ENCODE measurements at places on chromosomes 6 and 20.

DNA sequence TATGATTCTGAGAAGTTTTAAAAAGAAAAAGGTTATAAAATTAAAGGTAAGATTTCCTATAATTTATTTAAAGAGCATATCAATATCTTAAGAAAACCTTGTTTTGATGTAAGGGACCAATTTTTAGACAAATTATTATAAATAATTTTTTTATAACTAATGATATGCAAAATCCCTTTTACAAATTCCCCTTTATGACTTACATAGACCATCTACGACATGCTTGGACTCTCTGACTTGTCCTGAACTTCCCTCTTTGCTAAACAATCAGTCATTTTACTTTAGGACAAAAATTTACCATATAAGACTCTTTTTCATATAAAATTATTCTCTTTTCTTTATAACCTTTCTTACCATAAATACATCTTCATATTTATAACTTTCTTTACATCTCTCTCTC lies 15.3 kb upstream of the ANGPT4 start:
- no peak for DNase-seq

DNA sequence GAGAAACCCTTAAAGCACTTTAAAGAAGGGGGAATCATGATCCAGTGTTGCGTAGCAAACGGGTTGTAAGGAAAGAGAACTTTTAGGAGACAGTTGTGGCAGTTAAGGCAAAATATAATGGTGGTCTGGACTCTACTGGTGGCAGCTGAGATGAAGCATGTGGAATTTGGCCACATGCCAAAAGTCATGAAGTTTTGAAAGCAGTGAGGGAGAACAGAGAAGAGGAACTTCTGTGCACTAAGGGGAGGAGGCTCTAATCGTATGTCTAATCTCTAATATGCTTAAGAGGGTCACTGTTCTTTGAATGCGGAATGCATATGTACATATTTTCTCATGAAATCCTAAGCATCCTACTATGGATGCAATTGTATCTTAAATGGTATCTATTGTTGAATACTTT lies 91.5 kb downstream of the RIMS1 start:
- DNase-seq, result no peak

DNA sequence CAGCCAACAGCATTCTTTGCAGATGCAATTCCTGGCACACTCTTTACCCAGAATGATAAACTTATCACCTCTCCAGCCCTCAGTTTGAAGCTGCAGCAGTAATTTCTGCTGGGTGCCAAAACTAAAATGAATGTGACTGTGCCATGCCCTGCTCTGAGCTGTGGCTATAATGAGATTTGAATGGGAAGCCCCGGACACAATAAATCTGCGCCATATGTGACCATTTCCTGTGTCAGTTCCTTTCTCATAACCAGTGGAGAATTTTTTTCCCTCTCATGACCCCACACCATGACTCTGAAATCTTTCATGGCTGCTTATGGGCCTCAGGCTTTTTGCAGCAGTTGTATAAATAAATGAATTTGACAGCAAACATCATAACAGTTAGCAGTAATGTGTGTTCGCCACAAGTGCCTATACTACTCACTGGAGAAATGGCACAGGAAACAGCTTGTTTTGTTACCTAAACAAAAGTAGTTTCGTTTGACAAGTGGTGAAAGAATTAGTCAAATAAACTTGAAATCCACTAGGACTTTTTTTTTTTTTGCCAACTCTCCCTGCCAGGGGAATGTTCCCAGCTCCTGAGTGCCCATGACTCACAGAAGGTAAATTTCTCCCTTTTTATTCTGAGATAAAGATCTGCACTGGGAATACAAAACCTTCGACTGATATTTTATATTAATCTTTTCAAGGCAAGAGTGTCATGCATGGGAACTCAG lies 408.4 kb downstream of the PKHD1 start:
- DNase-seq, result no peak

- no peak for DNase-seq
These were observed 4.5 kb downstream of the MRPL14 start for GRCh38 chr6:44122801-44123200.

Data from GM12892 (cell line).